Activated naive CD8-positive, alpha-beta T cell treated with anti-CD3 and anti-CD28 coated beads for 36 hours (primary cell): ENCODE measurements at places on chromosomes 3 and 15. TPM values are rescaled to one million over a fixed set of nuclear protein-coding genes. Genes with fewer than 3 reads are reported as not detected.

Gene TYRO3
- 1.1 TPM for total RNA-seq

- peak overlapping the region; percentile 61 for H3K4me3 ChIP-seq
- peak; percentile 42 for DNase-seq
- H3K36me3 ChIP-seq = peaks cover 9% of the 10 kb centered on the region
- H3K27ac ChIP-seq = peak overlapping the region; percentile 79
These were observed 138.1 kb downstream of the TMCO5A start for GRCh38 chr15:38072348-38073177.

Gene TSEN2
- total RNA-seq = 29.7 TPM

Gene GLDN
- not detected for total RNA-seq

- DNase-seq = no peak
- no peak overlapping the region for H3K27ac ChIP-seq
- H3K27me3 ChIP-seq = no peaks in the 10 kb centered on the region
- peaks cover 14% of the 10 kb centered on the region for H3K4me1 ChIP-seq
- H3K36me3 ChIP-seq = peaks cover 8% of the 10 kb centered on the region
These were observed 154.0 kb upstream of the TGFBR2 start for GRCh38 chr3:30452446-30452845.
